T follicular helper cell (primary cell): ENCODE measurements at places on chromosomes 2 and 18.

DNA sequence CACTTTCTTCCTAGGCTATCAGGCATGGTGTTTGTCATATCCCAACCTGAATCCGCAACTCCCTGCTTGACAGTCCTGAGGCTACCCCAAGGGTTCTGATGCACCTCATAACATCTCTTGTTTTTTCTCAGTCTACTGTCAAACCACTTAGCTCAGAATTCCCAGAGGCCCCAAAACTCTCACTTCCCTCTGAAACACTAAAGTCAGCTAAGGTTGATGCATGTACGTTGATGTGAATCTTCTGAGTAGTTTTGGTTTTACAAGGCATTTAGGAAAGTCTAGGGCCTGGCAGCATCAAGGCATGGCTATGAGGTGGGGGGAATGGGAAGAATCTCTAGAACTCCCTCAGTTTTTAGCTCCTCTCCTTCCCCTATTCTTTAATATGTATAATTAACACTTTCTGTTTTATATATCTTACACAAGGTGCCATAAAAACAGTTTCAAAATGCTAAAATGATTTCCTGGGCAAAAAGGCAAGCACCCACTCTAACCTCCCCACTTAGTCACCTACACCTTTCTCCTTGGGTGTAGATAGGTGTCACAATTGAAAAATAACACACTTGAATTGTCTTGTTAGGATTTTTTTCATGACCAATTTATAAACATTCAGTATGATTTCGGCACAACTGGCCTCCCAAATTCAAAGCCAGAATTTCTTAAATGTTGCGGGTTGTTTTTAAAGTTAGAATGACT lies 71.4 kb upstream of the TANK start:
- DNase-seq, result no peak

- DNase-seq, result no peak
These were observed 66.8 kb upstream of the SPRED2 start for GRCh38 chr2:65499216-65499615.

DNA sequence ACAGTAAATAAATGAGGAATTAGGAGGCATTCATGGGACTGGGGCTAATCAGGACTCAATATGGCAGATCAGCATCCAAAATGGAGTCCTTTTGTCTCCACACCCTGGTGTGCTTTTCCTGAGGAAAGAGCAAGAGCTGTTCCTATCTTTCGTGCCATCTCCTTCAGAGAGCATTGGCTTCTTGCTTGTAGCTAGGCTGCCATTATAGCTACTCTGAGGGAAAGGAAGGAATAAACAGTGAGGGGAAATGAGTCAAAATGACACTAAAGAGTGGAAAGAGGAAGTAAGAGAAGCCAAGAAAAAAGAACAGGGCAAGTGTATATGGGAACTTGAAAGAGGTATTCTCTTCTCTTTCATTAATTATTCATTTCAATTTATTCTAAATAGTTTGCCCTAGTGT lies 8.4 kb upstream of the NMI start:
- no peak for DNase-seq

GRCh38 chr2:25720575-25720974 lies 47.2 kb upstream of the DTNB start:
- DNase-seq, result no peak

- DNase-seq, result no peak
These were observed 149.3 kb upstream of the HAAO start for GRCh38 chr2:42941633-42942176.

DNA sequence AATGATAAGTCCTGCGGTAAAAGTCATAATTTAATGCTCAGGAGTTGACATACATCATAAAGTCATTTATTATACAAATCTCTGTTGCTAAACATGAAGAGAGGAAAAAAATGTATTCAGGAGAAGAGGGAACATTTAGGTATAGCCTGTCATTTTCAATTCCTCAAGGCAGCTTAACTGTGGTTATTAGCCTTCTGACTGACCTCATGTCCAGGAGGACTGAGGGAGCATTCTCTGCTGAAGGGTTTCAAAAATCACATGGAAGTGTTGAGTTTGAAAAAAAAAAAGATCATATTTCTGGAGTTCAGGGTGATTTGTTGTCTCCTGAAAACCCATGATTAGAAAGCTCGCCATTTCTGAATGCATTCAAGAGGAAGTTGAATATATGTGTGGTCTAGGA lies 1371.1 kb upstream of the LRRTM1 start:
- DNase-seq, result no peak

GRCh38 chr2:191038741-191039140 lies 24.8 kb upstream of the STAT1 start:
- DNase-seq, result no peak

DNA sequence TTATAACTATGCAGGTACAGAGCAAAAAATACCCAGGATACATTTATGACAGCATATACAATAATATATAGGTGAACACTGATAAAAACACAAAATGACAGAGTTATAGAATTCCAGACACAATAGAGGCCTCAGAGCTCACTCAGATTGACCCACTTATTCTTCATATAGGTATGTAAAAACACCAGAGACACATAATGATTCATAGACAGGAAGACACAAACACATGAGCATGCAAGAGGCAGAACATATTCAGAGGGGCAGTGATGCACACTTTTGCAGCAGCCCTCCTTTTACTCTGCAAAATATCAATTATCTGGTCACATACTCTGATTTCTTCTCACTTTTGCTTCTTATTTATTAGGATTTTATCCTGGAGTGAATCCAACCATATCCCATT lies 633.3 kb upstream of the ACVR2A start:
- DNase-seq, result no peak

DNA sequence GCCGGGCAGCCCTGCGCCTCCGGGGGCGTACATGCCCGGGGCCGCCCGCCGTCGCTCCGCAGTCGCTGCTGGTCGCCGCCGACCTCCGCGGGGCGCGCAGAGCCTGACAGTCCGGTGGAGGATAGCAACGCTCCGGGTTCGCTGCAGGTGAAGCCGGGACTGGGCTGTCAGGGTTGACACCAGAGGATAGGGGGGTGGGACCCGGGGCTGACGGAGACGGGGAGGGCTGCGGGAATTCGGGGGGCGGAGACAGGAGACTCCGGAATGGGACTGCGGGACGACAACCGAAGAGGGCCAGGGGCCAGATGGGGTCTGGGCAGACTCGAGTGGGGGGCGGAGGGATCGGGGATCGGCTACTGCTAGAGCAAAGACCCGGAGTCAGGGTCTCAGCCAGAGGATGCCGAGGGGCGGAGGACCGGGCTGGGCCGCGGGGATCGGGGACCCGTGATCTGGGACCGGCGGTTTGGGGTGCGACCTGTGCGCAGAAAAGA lies 403 bp downstream of the TMEM127 start:
- DNase-seq, result no peak

- no peak for DNase-seq
These were observed 1.0 kb downstream of the SP5 start for GRCh38 chr2:170715932-170716777.

DNA sequence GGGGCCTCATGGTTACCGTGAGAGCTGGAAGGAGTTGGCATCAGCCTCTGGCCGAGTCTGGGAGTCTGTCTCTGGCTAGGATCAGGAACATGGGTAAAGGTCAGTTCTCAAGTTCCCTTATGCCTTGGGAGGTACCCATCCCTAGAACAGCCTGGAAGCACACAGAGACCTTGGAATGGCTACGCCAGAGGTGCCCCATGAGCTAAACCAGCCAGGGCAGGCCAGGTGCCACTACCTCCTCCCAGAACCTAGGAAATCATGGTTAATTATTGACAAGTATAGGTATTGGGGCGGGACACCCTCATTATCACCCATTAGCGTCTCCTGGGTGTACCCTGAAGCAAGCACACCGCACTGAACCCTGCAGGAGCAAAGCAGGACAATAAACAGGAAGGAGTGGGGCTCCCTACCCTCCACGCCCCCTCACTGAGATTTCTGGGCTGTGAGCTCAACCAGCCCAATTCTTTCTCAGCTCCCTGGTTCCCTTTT lies 3.0 kb upstream of the ASPRV1 start:
- no peak for DNase-seq

DNA sequence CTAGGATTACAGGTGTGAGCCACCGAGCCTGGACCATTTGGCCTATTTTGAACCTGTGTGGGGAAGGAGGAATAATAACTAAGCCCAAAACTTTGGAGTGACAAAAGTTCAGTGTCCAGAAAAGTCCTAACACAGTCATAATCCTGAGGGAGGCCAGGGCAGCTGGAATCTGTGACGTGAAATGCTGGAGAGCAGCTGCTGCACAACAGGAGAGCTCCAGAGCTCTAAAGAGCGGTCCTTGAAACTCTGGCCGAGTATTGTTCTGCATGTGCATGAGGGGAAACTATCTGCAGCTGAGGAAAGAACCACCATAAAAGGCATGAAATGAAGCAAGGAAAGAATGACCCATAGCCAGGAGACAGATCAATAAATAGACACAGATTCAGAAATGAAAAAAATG lies 27.8 kb downstream of the HADHA start:
- no peak for DNase-seq

DNA sequence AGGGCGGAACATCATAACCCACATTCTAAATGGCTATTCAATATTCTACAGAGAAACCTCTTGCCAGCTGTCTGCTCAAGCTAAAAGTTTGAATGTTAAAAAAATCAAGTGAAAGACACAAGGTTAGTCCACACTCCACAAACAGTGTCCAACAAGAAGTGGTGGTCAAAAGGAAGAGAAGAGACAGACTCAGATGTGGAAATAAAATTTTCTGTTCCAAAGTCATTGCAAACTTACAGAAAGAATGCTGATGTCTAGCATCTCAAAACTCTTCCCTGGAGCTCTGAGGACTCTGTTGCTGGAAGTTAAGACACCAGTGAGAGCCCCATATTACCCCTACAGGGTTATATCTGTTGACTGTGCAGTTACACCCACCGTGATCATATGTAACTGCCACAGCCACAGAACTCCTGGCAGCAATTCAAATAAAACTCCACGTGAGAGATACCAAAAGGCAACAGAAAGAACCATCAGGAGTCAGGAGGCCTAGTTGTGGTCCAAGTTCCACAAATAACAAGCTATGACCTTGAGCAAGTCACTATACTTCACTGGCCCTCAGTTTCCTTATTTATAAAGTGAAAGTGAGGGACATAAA lies 60.9 kb downstream of the AAK1 start:
- DNase-seq, result no peak

DNA sequence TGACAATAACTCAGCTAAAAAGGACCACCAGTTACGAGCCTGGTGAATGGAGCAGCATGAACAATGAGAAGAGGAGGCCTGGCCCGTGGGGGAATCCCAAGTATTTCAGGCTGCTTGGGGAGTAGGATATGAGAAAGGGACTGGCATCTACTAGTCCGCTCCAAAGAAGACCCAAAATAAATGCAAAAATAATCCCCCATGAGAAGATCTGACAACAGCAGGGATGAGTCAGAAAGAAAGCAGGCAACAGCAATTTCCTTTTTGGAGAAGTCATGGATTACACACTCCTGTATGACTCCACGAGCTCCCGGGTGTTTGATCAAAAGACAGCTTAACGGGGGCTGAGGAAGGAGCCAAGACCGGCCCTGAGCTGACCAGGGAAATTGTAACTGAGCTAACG lies 111.4 kb downstream of the SOX11 start:
- DNase-seq, result no peak

DNA sequence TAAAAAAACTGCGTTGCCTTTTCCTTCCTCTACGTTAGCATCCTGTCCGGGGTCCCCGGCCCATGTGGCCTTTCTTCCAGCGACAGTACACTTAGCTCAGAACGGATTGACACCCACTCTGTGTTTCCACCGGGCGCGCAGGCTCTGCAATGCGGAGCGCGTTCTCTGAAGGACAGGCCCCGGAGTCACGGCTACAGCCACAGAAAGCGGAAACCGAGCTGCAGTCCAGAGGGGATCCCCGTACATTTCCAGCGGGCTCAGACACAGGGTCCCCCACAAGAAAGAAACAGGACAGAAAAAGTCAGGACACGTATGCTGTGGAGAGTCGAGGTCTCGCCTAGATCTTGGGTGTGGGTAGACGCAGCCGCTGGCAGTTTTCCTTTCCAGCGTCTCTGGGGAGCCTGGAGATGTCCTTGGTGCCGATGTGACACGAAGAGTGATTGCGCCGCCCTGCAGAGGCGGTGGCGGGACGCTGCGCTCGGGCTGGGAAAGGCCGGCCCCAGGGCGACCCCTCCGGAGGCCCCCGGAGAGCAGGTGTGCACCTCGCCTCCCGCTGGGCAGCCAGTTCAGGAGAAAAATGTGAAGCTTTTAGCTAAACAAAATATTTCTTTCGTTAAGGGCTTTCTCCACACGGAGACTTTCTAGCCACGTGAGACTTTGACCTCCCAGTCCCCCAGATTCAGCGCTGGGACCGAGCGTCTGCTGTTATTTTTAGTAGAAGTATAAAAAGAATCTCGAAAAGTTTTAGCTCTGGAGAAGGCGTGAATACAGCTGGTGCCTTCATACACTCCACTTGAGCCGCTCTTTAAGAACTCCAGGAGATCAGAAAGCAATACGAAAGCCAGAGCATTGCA lies 1.3 kb upstream of the ACKR3 start:
- DNase-seq, result no peak

- no peak for DNase-seq
These were observed 67.5 kb upstream of the STK17B start for GRCh38 chr2:196238836-196239380.

GRCh38 chr2:229335877-229336346 lies 64.8 kb upstream of the PID1 start:
- no peak for DNase-seq

- DNase-seq, result no peak
These were observed 479 bp upstream of the ATP5F1A start for GRCh38 chr18:46098616-46098933.

DNA sequence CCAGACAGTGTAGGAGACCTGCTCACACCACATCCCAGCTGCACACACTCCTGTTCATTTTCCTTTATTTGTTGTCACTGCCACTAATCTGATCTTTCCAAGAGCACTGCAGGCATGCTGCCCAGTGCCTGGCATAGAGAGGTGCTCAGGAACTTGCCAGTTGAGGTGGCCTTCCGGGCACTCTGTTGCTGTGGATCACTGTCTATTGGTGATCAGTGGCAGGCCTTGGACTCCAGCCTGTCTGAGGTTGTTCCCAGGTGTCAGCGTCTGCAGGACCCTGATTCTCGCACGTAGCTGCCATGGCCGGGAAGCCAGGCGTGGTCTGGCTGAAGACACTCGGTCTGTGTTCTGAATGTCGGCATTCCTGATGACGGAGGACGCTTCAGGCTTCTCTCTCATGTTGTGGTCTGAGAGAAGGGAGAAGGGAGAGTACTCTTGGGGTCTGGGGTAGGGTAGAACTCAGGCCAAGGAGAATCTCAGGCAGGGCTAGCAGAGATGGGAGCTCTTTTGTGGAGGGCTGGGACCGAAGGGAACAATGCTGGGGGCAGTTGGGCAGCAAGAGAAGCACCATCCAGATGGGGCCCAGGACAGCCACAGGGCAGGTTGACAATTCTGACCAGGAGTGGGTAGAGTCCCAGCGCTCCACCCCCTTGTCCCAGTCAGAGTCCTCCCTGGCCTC lies 240.9 kb downstream of the MYCN start:
- DNase-seq, result no peak
